Left ventricle myocardium inferior (tissue), 1 donor: ENCODE measurements at places on chromosomes 4 and X. TPM values are rescaled to one million over a fixed set of nuclear protein-coding genes. Genes with fewer than 3 reads are reported as not detected.

The GAGE13 gene
- not detected for total RNA-seq

The HTN1 gene
- not detected for total RNA-seq

The TIGD2 gene
- total RNA-seq: 2.0 TPM

The PABPC4L gene
- 0.66 TPM for total RNA-seq

The FAM149A gene
- total RNA-seq: 12.2 TPM

The REELD1 gene
- not detected for total RNA-seq

The F11 gene
- total RNA-seq: 0.30 TPM

The VSIG4 gene
- total RNA-seq: 41.7 TPM
